Posterior cingulate gyrus (tissue), 11 donors: ENCODE measurements at places on chromosomes 7 and 10.
A peak's percentile ranks its signal among the peaks of the same experiment; 100 is the strongest.

GRCh38 chr7:69259445-69259844 lies 338.8 kb upstream of the AUTS2 start:
- DNase-seq, result no peak

DNA sequence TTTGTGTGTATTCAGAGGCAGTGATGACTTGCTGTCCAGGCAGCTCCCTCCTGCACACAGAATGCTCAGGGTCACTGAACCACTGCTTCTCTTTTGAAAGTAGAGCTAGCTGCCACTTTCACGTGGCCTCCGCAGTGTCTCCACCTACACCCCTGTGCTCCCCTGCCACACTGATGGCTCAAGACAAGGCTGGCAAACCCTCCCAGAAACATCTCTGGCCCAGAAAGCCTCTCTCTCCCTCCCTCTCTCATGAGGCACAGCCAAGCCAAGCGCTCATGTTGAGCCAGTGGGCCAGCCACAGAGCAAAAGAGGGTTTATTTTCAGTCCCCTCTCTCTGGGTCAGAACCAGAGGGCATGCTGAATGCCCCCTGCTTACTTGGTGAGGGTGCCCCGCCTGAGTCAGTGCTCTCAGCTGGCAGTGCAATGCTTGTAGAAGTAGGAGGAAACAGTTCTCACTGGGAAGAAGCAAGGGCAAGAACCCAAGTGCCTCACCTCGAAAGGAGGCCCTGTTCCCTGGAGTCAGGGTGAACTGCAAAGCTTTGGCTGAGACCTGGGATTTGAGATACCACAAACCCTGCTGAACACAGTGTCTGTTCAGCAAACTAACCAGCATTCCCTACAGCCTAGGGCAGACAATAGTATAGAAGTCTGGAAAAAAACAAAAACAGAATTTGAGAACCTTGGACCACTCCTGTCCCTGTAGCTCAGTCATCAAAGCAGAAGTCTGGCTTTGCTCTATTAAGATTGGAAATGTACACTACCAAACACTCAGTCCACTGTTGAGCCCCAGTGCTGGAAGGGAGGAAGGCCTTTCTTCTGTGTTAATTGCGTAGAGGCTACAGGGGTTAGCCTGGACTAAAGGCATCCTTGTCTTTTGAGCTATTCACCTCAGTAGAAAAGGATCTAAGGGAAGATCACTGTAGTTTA lies 15.8 kb downstream of the SCD start:
- no peak for DNase-seq

DNA sequence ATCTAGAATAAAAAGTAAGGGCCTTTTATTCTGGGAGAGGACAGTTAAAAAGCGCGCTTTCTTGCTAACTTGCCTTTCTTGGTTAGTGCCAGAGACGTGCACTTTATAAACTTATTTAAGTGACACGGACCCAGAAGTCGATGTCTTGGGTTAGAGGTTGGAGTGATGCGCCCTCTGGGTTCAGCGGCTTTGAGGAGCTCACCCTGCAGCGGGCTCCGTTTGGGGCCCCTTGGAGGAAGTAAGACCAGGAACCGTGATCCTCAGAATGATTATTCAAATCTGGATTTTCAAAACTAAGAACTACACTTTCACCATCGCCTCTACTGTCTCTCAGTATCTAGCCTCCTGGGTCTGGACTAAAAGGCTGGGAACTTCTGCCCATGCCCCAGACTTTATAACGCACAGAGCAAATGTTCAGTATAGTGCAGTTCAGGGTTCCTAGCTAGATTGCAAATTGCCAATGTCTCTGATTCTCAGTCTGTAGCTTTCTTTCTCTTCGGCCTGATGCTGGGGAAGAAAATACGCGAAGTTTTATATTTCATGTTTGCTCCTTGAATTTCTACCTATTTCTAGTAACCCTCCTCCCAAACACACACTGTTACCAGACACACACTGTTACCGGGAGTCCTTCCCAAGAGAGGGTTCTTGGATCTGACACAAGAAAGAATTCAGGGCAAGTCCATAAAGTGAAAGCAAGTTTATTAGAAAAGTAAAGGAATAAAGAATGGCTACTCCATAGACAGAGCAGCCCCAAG lies 18.6 kb upstream of the SMO start:
- no peak for DNase-seq

DNA sequence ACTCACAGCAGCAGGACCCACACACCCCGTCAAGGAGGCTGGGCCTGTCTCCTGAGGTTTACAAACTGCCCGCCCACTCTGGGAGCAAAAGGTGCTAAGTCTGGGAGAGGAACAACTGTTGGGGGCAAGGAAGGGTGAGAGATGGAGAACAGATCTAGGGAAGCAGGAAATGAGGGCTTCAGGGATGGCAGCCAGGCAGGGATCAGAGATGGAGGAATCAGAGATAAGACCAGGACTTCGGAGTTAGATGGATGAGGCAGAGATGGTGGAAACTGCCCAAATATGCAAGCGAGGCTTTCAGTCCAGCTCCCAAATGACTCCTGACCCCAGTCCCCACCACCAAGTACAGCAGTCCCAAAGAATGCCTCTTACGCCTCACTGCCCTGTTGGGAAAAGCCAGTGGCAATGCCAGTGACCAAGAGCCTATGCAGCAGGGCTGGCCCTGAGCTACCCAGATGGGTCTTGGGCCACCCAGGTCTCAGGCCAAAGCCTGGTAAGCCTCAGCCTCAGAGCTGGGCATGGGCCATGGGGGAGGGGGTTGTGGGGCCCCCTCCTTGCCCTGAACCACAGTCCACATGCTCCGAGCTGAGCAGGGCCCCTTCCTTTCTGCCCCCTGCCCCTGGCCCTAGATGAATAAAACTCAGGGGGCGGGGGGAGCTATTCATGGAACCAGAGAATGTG lies 39.5 kb upstream of the SLF2 start:
- no peak for DNase-seq

DNA sequence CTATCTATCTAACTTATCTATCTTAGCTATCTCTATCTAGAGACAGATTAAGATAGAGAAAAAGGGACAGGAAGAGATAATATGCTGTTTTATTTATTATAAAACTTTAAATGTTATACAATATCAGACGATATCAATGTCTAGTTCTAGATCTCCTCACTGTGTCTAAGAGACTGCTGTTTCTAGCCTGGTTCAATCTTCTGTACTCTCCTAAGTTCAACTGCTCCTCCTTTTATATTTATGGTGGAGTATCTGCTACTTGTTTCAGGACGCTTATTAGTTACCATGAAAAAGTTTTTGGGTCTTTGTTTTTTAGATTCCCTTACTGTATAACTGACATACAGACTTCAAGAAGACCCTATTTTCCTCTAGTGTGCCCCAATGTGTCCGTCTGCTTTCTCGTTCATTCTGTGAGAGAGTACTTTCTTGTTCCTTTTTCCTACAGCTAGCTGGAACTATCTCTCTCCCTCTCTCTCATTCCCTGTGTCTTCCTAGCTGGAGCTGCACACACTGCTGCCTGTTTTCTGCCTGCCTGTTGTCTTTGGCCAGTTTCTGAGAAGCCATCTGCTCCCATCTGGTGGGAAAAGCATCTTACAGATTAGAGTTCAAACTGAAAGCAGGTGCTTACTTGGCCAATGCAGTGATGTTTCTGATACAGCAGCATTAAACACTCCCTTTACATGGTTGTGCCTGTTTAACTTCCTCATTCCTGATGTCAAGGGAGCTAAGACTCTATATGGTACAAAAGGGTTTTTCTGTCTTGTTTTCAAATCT lies 49.4 kb upstream of the ARL4A start:
- no peak for DNase-seq

- DNase-seq, result peak; percentile 37
Measured at GRCh38 chr7:8261711-8262695, at the start of gene ICA1. ICA1 (minus strand) TSS chr7:8262167; CDS start chr7:8235926, 26,241 bp downstream.

GRCh38 chr10:29849126-29849833 lies 210.1 kb downstream of the JCAD start:
- no peak for DNase-seq

DNA sequence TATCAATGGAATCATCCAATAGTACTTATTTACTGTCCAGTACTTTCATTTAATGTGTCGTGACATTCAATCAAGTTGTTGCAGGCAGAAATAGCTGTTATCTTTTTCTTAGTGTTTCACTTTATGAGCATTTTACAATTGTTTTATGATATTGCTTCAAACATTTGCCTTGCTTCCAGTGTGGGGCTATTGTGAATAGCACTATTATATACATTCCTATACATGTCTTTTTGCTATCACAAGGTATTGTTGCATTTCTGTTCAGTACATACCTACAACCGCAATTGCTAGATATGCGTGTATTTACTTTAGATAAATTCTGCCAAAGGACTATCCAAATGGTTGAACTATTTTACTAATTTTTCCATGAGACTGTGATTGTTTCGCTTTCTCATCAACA lies 34.9 kb downstream of the CYP2C8 start:
- no peak for DNase-seq

GRCh38 chr10:10658172-10658785 lies 359.4 kb upstream of the CELF2 start:
- DNase-seq, result no peak
